A673 (cell line): ENCODE measurements at places on chromosomes 7 and 10. TPM values are rescaled to one million over a fixed set of nuclear protein-coding genes. Genes with fewer than 3 reads are reported as not detected.

GRCh38 chr7:79465551-79465950, 12.1 kb upstream of the MAGI2 start:
- DNase-seq = no peak
- no peaks in the 10 kb centered on the region for H3K36me3 ChIP-seq
- H3K27ac ChIP-seq = no peak overlapping the region

GRCh38 chr7:87223666-87224065, 4.1 kb upstream of the TMEM243 start:
- no peak for DNase-seq
- no peak overlapping the region for H3K27ac ChIP-seq
- H3K27me3 ChIP-seq = peaks cover 28% of the 10 kb centered on the region
- no peak overlapping the region for H3K4me3 ChIP-seq

GRCh38 chr7:77337456-77337990, 78.6 kb downstream of the GSAP start:
- no peak overlapping the region for H3K27ac ChIP-seq
- no peaks in the 10 kb centered on the region for H3K36me3 ChIP-seq
- no peak for DNase-seq
- H3K27me3 ChIP-seq = no peaks in the 10 kb centered on the region

DNA sequence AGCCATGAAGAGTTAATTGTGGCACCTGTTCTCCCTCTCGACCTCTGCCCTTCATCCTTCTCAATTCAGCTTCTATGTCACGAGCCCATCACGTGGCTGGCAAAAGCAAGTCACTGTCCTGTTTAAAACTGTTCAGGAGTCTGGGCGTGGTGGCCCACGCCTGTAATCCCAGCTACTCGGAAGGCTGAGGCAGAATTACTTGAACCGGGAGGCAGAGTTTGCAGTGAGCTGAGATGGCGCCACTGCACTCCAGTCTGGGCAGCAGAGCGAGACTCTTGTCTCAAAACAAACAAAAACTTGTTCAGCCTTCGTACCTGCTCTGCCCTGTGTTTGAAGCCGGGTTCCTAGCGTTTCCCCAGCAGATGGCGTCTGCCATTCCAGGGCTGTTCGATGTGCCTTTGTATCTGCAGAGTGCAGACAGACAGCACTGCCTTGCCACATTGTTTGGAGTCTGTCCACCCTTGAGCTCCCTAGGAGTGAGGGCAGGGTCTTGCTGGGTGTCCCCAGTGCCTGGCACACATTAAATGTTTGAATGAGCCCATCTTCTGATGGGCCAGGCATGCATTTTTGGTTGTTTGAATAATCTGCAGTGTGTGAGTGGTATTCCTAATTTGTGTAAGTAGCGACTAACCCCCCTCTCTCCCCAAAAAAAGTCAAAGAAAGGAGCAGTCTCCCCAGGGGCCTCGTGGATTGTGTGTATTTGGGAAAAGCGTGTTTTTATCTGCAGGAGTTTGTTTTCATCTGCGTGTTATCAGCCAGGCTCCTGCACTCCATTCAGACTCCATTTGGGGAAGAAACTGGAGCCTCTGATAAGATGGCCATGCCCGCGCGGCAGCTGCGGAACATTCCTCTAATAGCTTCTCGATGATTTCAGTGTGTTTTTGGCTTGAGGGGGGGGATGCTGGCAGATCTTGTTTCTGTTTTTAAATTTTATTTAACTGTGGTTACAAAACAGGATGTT, 61.2 kb downstream of the DNAJB6 start:
- H3K27ac ChIP-seq = peak overlapping the region; percentile 37
- H3K36me3 ChIP-seq = peaks cover 12% of the 10 kb centered on the region
- no peak overlapping the region for H3K4me3 ChIP-seq
- no peaks in the 10 kb centered on the region for H3K27me3 ChIP-seq
- peak; percentile 47 for DNase-seq
- peaks cover 11% of the 10 kb centered on the region for H3K4me1 ChIP-seq

GRCh38 chr10:127881262-127881661, 11.5 kb downstream of the CLRN3 start:
- H3K4me1 ChIP-seq = no peaks in the 10 kb centered on the region
- peaks cover 23% of the 10 kb centered on the region for H3K27me3 ChIP-seq
- no peak overlapping the region for H3K27ac ChIP-seq
- no peak overlapping the region for H3K4me3 ChIP-seq
- H3K36me3 ChIP-seq = no peaks in the 10 kb centered on the region

- no peaks in the 10 kb centered on the region for H3K4me1 ChIP-seq
- no peaks in the 10 kb centered on the region for H3K27me3 ChIP-seq
Measured at GRCh38 chr10:88805361-88805760, 2.8 kb downstream of the LIPM start.

DNA sequence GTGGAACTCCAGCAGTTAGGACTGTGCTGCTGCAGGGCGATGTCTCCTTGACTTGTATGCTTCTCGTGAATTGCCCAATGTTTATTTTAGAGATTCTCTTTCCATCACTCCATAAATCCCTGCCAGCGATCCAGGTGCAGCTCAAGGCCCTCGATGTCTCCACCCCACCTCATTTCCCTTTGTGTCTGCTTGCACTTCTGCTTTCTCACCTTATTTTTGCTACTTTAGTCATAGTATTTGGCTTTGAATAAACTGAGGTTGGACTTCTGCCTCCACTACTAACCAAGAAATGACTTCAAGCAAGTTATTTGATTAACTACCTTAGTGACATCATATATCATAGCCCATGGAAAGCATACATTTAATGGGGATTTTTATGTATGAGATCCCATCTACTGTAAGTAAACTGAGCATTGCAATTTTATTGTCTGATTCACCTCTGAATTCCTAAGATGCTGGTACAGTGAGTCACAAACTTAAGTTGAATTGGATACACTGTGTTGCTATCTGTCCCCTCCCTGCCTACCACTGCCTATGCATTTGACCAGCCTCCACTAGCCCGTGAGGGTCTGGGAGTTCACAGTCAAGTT, 255.8 kb downstream of the ABCA13 start:
- DNase-seq = no peak
- no peaks in the 10 kb centered on the region for H3K4me1 ChIP-seq
- no peak overlapping the region for H3K27ac ChIP-seq
- H3K36me3 ChIP-seq = no peaks in the 10 kb centered on the region
- H3K27me3 ChIP-seq = no peaks in the 10 kb centered on the region

BICC1 gene
- 1.6 and 2.2 TPM in 2 replicates for total RNA-seq

PTPRN2 gene
- 0.11 TPM in 2 replicates for total RNA-seq

TFR2 gene
- 1.4 and 2.0 TPM in 2 replicates for total RNA-seq

UTF1 gene
- total RNA-seq = not detected in 2 replicates

ASAH2 gene
- total RNA-seq = 5.5 and 6.4 TPM in 2 replicates
